ENCODE measurements at places on chromosomes 2 and 18. TPM values are rescaled to one million over a fixed set of nuclear protein-coding genes. Genes with fewer than 3 reads are reported as not detected.

Gene NEU2
- total RNA-seq, result not detected

GRCh38 chr2:230234122-230234722 lies 8.7 kb downstream of the SP140 start:
- H3K4me3 ChIP-seq, result no peak overlapping the region
- H3K36me3 ChIP-seq, result no peaks in the 10 kb centered on the region

Gene LBX2
- 0.18 TPM for total RNA-seq

DNA sequence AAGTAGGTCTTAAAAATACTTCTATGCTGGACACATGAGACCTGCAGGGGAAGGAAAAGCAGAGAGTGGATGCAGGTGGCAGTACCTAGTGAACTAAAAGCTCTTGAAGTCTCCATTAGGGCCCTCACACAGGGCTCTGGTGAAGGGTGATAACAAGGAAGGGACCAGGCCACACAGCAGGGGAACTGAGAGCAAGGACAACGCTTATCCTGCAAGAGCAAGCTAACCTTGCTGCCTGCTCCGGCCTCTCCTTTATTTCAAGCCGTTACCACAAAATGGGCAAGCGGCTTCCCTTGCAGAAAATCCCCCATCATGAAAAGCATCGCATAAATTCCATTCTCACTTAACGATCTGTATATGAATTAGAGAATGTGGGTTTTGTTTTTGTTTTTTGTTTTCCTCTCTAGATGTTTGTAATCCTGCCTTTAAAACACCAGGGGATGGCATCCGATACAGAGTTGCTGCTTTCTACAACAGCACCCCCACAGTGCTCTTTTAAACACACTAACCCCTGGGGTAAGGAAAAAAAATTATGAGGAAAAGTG lies 64.5 kb downstream of the CACNB4 start:
- no peaks in the 10 kb centered on the region for H3K4me1 ChIP-seq
- H3K36me3 ChIP-seq, result no peaks in the 10 kb centered on the region
- DNase-seq, result no peak
- peaks cover 24% of the 10 kb centered on the region for H3K27me3 ChIP-seq

DNA sequence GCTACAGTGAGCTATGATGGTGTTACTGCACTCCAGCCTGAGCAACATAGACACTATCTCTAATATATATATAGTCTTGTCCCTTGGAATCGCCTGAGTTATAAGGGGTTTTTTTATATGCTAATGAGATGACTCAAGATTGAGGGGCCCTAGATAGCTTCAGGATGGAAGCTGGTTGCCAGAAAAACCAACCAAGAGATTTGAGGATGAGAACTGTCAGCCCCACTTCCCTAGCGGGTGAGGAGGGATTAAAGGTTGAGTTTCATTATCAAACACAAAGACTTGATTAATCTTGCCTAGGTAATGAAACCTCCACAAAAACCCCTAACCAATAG lies 12.6 kb upstream of the GALM start:
- no peaks in the 10 kb centered on the region for H3K36me3 ChIP-seq
- H3K27ac ChIP-seq, result no peak overlapping the region
- DNase-seq, result no peak
- H3K27me3 ChIP-seq, result peaks cover 2% of the 10 kb centered on the region

DNA sequence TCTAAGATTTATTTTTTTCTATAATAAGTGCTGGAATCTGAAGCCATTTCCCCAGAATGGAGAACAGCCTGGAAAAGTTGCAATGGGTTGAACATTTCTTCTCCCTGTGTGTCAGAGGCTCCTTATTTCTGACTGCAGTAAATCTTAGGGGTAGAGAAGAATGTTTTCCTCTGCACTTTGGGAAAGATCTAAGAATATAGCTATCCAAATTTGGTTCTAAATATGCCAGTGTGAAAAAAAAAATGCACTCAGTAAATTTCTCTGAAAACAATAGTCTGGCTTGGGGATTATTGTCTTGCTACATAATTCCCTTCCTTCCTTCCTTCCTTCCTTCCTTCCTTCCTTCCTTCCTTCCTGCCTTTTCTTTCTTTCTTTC lies 19.7 kb upstream of the CYRIA start:
- H3K27ac ChIP-seq, result no peak overlapping the region
- no peaks in the 10 kb centered on the region for H3K4me1 ChIP-seq
- peaks cover 6% of the 10 kb centered on the region for H3K27me3 ChIP-seq
- DNase-seq, result no peak

- DNase-seq, result no peak
- no peaks in the 10 kb centered on the region for H3K4me1 ChIP-seq
- no peak overlapping the region for H3K27ac ChIP-seq
- no peak overlapping the region for H3K4me3 ChIP-seq
- no peaks in the 10 kb centered on the region for H3K36me3 ChIP-seq
These were observed 158.5 kb upstream of the ALKAL2 start for GRCh38 chr2:446303-446874.

GRCh38 chr2:24477229-24477628 lies 13.8 kb upstream of the NCOA1 start:
- H3K4me1 ChIP-seq, result no peaks in the 10 kb centered on the region
- no peaks in the 10 kb centered on the region for H3K36me3 ChIP-seq
- peaks cover 6% of the 10 kb centered on the region for H3K27me3 ChIP-seq
- no peak overlapping the region for H3K4me3 ChIP-seq

- no peak for DNase-seq
- H3K36me3 ChIP-seq, result no peaks in the 10 kb centered on the region
- H3K4me3 ChIP-seq, result no peak overlapping the region
- H3K4me1 ChIP-seq, result peaks cover 7% of the 10 kb centered on the region
- no peaks in the 10 kb centered on the region for H3K27me3 ChIP-seq
These were observed 58.4 kb upstream of the SLC8A1 start for GRCh38 chr2:40510304-40510703.

- H3K27me3 ChIP-seq, result no peaks in the 10 kb centered on the region
- H3K27ac ChIP-seq, result no peak overlapping the region
- peaks cover 9% of the 10 kb centered on the region for H3K4me1 ChIP-seq
- DNase-seq, result no peak
These were observed 127.5 kb upstream of the TNP1 start for GRCh38 chr2:216987252-216987821.

- no peaks in the 10 kb centered on the region for H3K27me3 ChIP-seq
- H3K27ac ChIP-seq, result no peak overlapping the region
These were observed 228.4 kb upstream of the MEX3C start for GRCh38 chr18:51425889-51426288.

Gene CD8B
- total RNA-seq, result not detected

Gene OSGEPL1
- total RNA-seq, result 8.3 TPM

Gene TMEM17
- total RNA-seq, result 1.3 TPM

DNA sequence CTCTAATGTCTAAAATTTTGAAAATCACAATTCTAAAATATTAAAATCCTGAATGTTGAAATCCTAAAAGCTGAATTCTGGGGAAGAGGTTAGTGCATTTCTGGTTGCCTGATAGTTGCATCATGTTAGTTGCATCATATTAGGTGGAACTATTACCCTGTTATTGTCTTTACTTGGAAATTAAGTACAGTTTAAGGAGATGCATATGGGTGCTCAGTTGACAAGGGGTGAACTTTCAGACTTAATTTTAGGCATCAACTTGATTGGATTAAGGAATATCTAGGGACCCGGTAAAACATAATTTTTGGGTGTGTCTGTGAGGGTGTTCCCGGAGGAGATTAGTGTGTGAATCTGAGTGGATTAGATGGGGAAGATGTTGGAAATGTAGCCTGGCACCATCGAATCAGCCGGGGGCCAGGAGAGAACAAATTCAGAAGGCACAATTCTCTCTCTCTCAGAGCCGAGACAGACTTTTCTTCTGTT lies 409.8 kb downstream of the PLCL1 start:
- no peak overlapping the region for H3K27ac ChIP-seq
- no peaks in the 10 kb centered on the region for H3K4me1 ChIP-seq
- H3K4me3 ChIP-seq, result no peak overlapping the region
- no peaks in the 10 kb centered on the region for H3K27me3 ChIP-seq

Gene GRHL1
- 0.56 TPM for total RNA-seq

Gene CCDC148
- 0.56 TPM for total RNA-seq

DNA sequence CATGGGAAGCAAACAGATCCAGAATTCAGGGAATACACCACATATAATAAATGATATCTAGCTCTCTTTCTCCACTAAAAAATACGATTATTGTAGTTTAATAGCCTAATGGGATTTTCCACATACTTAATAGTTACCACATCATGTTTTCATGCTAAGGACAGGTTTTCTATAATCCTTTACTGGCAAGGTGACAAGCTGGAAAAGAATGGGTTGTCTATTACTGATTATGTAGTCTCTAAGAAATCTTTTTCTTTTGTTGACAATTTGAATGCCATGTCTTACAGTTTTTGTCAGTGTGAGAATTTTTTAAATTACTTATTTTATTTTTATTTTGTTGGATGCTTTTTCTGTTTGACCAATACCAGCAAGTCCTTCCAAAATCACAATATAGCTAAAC lies 177.8 kb downstream of the GALNT13 start:
- H3K27ac ChIP-seq, result no peak overlapping the region
- H3K36me3 ChIP-seq, result no peaks in the 10 kb centered on the region
- no peaks in the 10 kb centered on the region for H3K4me1 ChIP-seq
- H3K4me3 ChIP-seq, result no peak overlapping the region
- DNase-seq, result no peak

GRCh38 chr2:128264881-128265607 lies 53.6 kb downstream of the HS6ST1 start:
- H3K4me3 ChIP-seq, result no peak overlapping the region
- no peak for DNase-seq
- no peaks in the 10 kb centered on the region for H3K27me3 ChIP-seq
- H3K27ac ChIP-seq, result no peak overlapping the region
- peaks cover 32% of the 10 kb centered on the region for H3K36me3 ChIP-seq
- peaks cover 11% of the 10 kb centered on the region for H3K4me1 ChIP-seq

Gene VIL1
- total RNA-seq, result not detected

Gene FLACC1
- total RNA-seq, result 0.56 TPM

GRCh38 chr2:55961318-55961911 lies 37.8 kb upstream of the EFEMP1 start:
- H3K36me3 ChIP-seq, result no peaks in the 10 kb centered on the region
- peaks cover 8% of the 10 kb centered on the region for H3K4me1 ChIP-seq
- H3K27ac ChIP-seq, result no peak overlapping the region
- H3K27me3 ChIP-seq, result no peaks in the 10 kb centered on the region

Gene RAD51AP2
- total RNA-seq, result not detected

Gene KIAA2012
- total RNA-seq, result under 0.01 TPM

DNA sequence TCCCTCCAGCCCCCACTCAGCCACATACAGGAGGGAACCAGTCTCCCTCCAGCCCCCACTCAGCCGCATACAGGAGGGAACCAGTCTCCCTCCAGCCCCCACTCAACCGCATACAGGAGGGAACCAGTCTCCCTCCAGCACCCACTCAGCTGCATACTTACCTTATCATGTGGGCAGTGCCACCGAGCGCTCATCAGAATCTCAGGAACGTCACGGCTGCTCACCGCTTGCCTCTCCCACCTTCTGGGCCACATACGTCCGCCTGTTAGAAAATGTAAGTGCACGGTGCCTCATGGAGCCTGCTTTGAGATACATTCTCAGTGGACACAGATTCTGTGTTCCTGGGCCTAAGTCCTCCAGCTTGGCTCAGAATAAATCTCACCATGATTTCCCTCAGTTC lies 124.8 kb downstream of the PXDN start:
- no peaks in the 10 kb centered on the region for H3K4me1 ChIP-seq
- no peaks in the 10 kb centered on the region for H3K36me3 ChIP-seq
- no peak for DNase-seq
- H3K4me3 ChIP-seq, result no peak overlapping the region
- peaks cover 2% of the 10 kb centered on the region for H3K27me3 ChIP-seq

- no peak for DNase-seq
- H3K4me1 ChIP-seq, result peaks cover 14% of the 10 kb centered on the region
- H3K27ac ChIP-seq, result peak overlapping the region; percentile 57
- H3K4me3 ChIP-seq, result no peak overlapping the region
- no peaks in the 10 kb centered on the region for H3K27me3 ChIP-seq
These were observed 64.3 kb upstream of the FZD7 start for GRCh38 chr2:201969241-201969937.

DNA sequence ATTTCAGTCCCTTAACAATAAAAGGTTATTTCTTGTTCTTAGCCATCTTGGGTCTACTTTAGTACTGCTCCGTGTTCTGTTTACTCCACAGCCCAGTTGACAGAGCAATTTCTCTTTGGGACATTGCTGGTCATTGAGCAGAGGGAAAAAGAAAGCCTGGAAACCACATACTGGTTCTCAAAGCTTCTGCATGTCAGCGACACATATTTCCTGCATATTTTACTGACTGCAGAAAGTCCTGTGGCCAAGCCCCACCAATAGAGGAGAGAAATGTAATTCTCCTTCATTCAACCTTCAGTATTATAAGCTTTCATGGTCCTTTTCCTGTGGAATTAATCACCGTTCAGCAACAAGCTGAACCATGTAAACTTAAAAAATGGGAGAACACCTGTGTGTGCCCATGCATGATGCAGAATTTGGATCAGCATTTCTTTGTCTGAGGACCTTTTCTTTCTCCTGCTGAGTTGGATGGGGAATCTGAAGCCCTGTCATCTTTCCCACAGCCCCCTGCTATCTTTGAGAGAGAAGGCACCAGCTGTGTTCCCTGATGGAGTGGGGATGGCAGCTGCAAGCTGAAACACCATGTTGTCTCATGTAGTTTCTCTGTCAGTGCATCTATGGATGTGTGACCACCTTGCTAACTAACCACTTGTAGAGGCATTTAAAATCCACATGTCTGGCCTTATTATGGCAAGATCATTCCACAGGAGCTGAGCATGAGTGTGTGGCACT lies 431.6 kb downstream of the MEIS1 start:
- peaks cover 34% of the 10 kb centered on the region for H3K4me1 ChIP-seq
- no peaks in the 10 kb centered on the region for H3K36me3 ChIP-seq
- H3K27me3 ChIP-seq, result no peaks in the 10 kb centered on the region
- H3K27ac ChIP-seq, result peak overlapping the region; percentile 51

DNA sequence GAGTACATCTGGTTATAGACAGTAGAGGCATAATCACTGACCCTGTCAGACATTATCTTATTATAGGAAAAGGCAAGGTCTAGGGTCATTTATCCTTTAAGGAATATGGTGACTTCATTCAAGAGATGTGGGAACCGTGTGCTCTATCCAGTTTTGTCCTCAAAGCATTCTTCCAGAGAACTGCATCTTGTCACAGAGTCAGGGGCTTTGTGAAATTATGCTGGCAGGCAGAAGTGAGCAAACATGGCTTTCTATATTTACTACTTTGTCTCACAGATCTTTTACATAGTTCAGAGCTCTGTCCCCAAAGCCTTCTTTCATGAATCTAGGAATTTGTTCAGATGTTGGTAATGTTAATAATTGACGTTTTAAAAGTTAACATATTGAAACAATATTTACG lies 177.4 kb downstream of the ASXL3 start:
- H3K36me3 ChIP-seq, result no peaks in the 10 kb centered on the region
- H3K27me3 ChIP-seq, result peaks cover 3% of the 10 kb centered on the region
- peak overlapping the region; percentile 72 for H3K27ac ChIP-seq
- peaks cover 5% of the 10 kb centered on the region for H3K4me1 ChIP-seq
- H3K4me3 ChIP-seq, result no peak overlapping the region

GRCh38 chr2:108942888-108943287 lies 46.1 kb downstream of the EDAR start:
- no peak overlapping the region for H3K4me3 ChIP-seq
- peaks cover 58% of the 10 kb centered on the region for H3K27me3 ChIP-seq
- DNase-seq, result no peak
- H3K27ac ChIP-seq, result no peak overlapping the region
- 0 out of 2 replicates have a peak, but pooled peaks cover 2% of the 10 kb centered on the region for H3K4me1 ChIP-seq
- no peaks in the 10 kb centered on the region for H3K36me3 ChIP-seq

GRCh38 chr2:38301969-38302702 lies 74.9 kb downstream of the ATL2 start:
- peaks cover 11% of the 10 kb centered on the region for H3K36me3 ChIP-seq
- no peak overlapping the region for H3K4me3 ChIP-seq
- H3K27me3 ChIP-seq, result no peaks in the 10 kb centered on the region
- H3K4me1 ChIP-seq, result no peaks in the 10 kb centered on the region

GRCh38 chr18:5464251-5464650 lies 79.5 kb downstream of the EPB41L3 start:
- H3K4me1 ChIP-seq, result peaks cover 6% of the 10 kb centered on the region
- H3K27ac ChIP-seq, result no peak overlapping the region
- no peaks in the 10 kb centered on the region for H3K36me3 ChIP-seq

- H3K36me3 ChIP-seq, result no peaks in the 10 kb centered on the region
- H3K27ac ChIP-seq, result no peak overlapping the region
- H3K27me3 ChIP-seq, result no peaks in the 10 kb centered on the region
- H3K4me1 ChIP-seq, result no peaks in the 10 kb centered on the region
These were observed 328.9 kb downstream of the ZEB2 start for GRCh38 chr2:144190908-144191605.

Data from IMR-90 (cell line).